ENCODE measurements at places on chromosomes 7 and 10.

GRCh38 chr10:99235658-99236626 lies at the start of gene HPSE2:
HPSE2 (minus strand) TSS chr10:99235852.
- DNase-seq = no peak

- DNase-seq = no peak
These were observed 3.7 kb upstream of the AOC1 start for GRCh38 chr7:150848561-150849115.

DNA sequence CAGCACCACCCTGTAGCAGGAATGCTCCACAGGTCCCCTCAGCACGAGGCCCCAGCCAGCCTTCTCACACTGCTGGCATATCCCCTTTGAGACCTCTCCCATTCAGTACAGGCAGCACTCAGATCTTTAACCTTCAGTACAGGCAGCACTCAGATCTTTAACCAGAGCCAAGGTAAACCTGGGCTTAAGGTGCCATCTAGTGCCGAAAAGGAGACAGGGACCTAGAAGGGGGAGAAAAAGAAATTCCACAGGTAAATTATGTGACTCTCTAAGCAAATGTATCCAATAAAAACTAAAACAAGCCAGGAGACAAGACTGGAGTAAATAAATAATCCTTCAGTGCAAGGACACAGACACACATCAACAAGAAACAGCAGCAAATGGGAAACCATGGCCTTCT lies 358.6 kb downstream of the PTPRN2 start:
- DNase-seq = no peak

GRCh38 chr10:72794260-72794659 lies 99.3 kb upstream of the OIT3 start:
- no peak for DNase-seq

GRCh38 chr7:40676221-40676620 lies 541.4 kb downstream of the SUGCT start:
- DNase-seq = no peak

- no peak for DNase-seq
These were observed 37.2 kb downstream of the KAT6B start for GRCh38 chr10:74863551-74863950.

DNA sequence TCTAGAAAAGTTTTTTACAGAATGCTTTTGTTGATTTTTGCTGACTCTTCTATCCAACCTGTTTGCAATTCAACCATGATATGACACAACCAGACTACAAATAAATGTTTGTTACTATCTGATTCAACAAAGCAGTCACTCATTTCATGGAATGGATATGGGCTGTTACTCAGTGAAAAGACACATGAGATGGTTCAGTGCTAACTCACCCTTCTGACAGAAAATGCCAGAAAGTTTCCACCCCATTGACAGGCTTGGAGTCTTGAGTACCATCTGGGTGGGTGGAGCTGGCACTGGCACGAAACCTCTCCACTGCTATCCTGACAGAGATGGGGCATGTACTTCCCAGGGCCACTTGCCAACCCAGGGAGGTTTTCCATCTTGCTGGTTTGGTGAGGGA lies 39.5 kb downstream of the RBM28 start:
- no peak for DNase-seq

GRCh38 chr10:110632591-110633215 lies 11.4 kb upstream of the RBM20 start:
- DNase-seq = no peak

GRCh38 chr10:3774814-3775695 lies 10.0 kb downstream of the KLF6 start:
- no peak for DNase-seq

DNA sequence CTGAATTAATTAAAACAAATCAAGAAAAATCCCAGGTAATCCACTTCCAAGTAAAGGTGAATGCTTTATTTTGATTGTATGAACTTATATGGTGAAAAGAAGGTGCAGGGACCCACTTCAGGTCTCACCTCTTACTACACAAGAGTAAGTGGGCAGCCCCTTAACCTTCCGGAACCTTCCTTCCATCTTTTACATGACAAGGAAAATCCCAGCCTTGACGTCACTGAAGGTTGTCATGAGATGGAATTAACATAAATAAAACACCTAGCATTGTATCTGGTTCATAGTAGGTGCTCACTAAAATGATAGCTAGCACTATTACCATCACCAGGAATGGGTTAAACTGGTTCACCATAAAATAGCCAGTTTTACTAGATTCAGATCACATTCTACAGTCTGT lies 119.5 kb downstream of the ICA1 start:
- no peak for DNase-seq

DNA sequence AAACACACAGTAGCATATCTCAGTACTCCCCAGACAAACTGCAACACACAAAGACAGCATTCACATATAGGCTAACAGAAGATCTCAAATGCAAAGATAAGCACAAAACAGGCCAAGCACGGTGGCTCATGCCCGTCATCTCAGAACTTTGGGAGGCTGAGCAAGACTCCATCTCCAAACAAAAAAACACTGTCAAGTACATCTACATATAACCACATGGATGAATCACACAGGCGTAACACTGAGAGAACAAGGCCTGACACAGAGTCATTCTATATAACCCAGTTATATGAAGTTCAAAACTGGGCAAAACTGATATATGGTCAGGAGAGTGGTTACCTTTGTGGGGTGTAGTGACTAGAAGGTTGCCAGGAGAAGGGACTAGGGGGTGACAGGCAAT lies 506.4 kb downstream of the KCNMA1 start:
- no peak for DNase-seq

DNA sequence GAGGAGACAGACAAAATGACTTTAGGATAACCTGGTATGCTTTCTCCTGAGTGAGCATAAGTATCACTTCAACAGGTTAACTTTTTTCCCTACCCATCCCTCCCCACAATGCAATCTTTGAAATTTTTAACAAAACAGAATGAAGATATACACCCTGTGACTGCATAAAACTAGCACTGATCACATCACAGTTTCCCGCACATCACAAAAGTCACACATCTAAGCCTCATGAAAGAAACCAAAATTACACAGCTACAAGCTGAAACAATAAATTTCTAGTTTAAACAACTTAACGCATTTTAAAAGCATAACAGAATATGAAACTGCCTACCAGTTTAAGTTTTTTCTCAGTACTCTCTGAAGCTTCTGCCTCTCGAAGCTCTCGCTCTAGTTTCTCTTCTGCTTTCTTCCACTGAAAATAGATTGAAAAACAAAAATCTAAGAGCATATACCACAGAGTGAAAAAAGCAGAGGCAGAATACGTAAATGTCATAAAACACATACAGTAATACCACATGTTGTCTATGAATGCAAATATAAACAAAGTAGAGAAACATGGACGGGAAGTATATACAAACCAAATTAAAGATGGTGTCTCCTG lies 18.1 kb downstream of the NOC3L start:
- no peak for DNase-seq

DNA sequence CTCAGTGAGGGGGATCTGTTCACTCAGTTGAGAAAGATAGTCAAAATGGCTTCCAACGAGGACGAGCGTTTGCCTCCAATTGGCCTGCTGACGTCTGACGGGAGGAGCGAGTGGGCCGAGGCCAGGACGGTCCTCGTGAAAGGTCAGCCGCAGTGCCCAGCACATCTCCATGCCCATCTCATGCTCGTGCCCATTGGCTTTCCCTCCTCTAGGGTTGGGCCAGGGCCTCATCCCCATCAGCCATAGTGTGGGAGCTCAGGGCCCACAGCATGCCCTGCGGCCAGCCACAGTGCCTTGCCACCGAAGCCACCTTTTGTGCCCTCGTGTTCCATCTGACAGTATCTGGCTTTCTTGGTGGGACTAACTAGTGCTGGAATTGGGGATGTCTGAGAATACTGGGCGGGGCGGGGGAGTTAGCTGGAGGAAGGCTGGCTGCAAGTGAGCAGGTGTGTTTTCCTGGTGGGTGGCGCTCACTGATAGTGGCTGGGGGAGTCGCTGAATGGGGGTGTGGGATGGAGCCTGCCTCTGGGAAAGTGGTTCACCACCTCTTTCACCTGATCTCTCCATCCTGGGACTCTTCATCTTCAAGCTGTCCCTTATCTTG lies 13.9 kb downstream of the CHAT start:
- no peak for DNase-seq

DNA sequence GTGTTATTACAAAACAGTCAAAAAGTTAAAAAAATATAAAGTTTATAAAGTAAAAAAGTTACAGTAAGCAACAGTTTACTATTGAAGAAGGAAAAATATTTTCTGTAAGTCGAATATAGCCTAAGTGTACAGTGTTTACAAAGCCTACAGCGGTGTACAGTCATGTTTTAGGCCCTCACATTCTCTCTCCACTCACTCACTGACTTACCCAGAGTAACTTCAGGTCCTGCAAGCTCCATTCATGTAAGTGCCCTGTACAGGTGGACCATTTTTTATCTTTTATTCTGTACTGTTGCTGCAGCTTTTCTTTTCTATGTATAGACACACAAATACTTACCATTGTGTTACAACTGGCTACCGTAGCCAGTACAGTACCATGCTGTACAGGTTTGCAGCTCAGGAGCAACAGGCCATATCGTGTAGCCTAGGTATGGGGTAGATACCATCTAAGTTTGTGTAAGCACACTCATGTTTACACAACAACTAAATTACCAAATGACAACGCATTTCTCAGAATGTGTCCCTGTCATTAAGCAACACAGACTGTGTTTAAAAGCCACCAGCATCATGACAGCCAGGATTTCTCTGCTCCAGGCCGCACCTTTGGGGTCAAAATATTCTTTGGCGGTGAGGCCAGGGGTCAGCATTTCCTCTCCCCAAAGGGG lies 67.2 kb downstream of the DLG5 start:
- DNase-seq = no peak

- DNase-seq = no peak
These were observed 25.0 kb upstream of the ELFN1 start for GRCh38 chr7:1645071-1645409.

DNA sequence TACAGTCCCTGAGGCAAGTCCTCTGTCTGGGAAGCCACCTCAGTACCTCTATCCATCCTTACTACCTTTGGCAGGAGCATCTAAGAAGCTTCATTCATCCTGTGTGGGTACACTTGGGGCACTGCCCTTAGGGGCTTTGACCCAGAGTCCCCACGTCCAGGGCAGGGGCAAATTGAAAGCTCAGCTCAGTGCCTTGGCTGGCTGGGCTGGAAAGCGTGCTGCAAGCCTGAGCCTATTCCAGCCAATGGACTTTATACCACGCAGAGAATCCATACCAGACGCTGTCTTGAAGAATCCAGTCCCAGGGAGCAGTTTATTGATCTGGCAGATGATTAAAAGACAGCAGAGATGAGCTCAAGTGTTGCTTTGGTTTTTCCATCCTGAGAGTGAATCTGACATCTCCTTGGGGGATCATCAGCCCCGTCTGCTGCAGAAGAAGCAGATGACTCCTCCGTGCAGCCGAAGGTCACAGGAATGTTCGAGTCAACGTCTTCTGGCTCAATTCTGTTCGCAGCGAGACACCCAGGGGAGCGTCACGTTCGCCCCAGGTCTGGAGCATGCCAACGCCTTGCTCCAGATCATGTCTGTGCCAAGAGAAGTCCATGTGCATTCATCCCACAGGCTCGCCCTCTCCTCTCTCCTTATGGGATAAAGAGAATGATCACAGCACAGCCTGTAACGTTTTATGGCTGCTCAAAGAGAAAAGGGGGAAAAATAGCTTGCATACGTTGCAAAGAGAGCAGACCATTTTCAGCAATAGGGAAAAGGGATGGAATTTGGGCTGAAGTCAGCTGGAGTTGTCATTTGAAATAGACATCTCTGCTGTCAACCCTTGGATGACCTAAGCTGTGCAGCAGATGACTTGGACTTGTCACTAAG lies 35.8 kb upstream of the LYZL1 start:
- DNase-seq = no peak

DNA sequence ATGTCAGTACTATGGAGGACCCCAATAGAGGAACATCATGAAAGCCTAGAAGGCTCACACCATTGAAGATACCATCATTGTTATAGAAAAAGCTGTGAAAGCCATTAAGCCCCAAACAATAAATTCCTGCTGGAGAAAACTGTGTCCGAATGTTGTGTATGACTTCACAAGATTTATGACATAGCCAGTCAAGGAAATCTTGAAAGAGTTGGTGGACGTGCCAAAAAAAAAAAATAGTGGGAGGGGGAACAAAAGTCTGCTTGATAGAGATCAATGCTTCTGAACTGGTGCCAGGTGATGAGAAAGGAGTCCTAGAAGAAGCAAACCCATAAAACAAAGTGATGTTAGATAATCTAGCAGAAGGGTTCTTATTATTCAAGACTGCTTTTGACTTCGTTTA lies 41.2 kb downstream of the RALA start:
- DNase-seq = no peak

DNA sequence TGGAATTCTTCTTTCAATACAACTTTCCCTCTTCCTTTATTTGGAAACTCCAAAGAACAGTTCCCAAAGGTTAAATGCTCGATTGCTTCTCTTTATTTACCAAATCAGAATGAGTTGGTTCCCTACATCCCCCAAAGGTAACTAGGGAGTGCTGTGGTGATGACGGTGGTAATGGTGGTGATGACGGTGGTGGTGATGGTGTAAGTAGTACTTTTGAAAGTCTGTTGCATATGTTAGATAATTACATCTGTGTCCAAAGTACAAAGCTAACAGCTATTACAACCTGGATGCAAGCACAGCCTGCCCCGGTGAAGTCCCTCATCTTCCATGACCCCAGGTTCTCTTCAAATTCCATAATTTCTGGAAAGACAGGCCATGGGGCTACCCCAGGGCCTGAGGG lies 115.1 kb downstream of the TNS3 start:
- no peak for DNase-seq

DNA sequence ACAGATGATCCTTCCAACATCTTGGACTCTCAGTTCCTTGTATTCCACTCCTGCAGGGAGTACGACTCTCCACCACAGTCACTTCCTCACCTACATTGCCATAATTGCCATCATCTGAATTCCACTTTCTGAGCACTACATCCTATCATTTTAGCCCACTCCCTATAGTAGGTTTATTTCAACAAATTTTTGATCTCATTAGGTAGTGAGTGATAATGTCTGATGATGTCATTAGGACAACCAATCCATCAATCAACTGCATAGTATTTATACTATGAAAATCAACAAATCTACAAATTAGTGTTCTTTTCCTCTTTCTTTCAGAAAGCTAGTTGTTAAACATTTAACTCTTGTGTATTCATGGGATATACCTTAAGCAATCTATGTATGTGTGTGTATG lies 13.7 kb upstream of the TRA2A start:
- no peak for DNase-seq
